SHP77 treated with DMSO at 0.1 percent for 48 hours (cell line): ENCODE measurements at places on chromosomes 2 and 18.

GRCh38 chr2:10337449-10338269 lies 35.0 kb downstream of the HPCAL1 start:
- no peak for DNase-seq

DNA sequence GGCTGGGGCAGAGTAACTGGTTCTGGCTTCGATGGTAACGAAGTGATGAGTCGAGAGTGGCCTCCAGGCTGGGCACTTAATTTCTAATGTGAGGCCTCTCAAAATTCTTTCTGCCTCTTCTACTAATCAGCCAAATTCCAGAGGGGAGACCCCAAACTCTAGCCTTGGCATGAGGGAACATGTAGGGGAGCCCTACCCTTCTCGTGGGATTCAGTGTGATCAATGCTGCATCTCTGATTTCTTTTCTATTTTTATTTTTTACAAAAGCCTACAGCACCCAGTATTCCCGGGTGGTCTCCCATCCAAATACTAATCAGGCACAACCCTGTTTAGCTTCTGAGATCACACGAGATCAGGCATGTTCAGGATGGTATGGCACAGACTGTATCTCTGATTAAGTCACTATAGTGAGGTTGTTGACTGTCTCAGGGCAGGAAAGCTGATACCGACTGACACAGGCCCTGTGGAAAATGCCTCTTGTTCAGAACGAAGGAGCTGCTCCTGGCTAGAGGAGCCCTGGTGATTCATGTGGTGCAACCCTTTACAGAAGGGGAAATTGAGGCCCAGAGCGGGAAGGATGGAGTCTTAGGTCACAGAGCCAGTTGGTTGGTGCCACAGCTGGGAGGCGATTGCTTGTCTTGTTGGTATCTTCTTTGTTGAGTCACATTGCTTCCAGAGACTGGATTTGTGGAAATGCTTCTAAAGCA lies 126.3 kb upstream of the HS6ST1 start:
- no peak for DNase-seq

DNA sequence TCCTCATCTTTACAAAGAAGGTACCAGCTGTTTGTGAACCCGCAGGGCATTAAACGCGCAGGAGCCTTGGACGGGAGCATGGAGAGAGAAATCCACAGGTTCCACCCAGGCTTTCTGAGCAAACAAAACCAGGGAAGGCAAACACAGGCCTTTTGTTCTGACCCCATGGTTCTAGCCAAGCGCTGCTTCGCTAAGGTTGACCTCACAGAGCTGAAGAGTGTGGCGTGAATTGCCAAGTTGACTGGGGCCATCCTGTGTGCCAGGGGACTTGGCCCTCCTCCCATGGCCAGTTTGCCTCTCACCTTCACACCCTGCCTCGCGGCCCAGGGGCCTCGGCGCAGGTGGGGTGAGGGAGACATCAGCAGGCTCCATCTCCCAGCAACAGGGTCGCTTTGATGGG lies 74.1 kb downstream of the VAPA start:
- peak; percentile 46 for DNase-seq

DNA sequence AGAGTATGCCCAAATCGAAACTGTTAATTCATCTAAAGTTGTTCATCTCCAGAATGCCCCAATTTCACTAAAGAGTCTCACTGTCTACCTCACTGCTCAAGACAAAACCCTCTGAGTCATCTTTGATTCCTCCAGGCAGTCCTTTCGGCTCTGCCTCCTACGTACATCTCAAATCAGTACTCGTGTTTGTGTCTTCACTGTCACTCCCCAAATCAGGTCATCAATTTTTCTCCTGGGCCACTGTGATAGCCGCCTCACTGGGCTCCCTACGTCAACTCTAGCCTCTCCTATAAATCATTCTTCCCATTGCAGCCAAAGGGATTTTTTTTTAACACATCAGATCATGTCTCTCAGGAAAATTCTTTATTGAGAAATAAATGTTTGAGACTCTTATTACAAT lies 42.1 kb upstream of the TTC39C start:
- no peak for DNase-seq

DNA sequence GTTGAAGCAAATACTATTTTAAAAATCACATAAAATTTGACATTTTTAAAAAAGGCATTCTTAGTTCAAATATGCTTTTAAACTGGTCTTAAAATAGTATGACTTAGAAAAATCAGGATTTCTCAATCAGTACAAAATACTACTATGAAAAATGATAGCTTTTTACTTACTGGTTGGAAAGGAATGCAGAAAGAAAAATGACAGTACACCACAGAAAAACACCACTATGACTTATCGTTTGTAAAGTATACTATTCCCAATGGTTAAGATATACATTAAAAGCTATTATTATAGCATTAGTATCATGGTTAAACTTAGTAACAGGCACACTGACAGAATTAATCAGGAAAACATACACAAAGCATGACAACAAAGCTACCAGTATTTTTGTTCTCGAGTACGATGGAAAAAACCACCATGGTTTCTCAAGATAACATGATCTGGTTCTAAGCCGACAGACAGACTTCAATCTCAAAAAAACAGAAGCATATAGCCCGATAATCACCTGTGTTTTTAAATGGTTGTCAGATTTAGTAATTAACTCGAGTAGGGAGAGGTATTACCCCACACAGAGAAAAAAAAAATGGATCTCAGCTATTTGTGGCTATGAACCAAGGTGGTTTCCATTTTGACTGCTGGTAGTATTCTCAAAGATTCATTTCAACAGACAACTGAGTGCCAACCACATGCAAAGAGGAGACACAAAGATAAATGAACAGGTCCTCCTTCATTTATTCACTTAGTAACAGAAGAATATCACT lies 39.1 kb downstream of the CUL3 start:
- no peak for DNase-seq
